ENCODE measurements at places on chromosomes 12 and 14. TPM values are rescaled to one million over a fixed set of nuclear protein-coding genes. Genes with fewer than 3 reads are reported as not detected.

Gene TXNDC16
- total RNA-seq, result 4.7 TPM

Gene KRT74
- not detected for total RNA-seq

- DNase-seq, result no peak
Measured at GRCh38 chr14:56008150-56008549, 110.1 kb upstream of the PELI2 start.

GRCh38 chr14:44462381-44462780, 44.7 kb downstream of the FSCB start:
- no peak for DNase-seq

DNA sequence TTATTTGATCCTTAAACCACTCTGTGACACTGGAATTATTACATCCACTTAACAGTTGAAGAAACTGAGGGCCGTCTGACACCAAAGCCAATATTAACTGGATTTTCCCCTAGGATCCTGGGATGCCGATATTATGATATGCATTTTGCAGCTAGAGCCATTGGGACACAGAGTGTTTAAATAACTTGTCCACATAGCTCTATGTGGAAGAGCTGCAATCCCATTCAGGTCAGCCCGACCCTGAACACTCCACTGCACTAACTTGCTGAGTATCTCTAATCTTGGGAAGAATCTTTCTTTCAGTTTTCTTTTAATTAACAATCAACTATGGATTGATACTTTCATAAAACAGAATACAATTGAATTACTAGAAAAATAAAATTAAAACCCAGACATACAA, 37.9 kb downstream of the RMST start:
- no peak for DNase-seq

DNA sequence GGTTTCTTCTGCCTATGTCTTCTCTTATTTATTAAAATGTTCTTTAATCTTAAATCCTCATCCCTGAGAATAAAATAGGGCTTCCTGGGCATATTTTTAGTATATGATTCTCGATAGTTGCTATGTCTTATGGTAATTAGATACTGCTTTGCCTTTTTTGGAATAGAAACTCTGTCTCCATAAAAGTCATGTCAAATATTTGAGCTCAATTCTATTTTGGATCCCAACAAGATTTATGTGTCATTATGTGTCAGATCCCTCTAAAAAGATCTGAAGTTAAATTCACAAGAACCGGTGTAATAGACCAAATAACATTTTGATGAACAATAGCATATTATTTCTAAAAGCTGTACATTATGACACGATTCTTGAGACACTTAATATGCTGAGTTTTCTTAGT, 312.5 kb upstream of the PDE3A start:
- no peak for DNase-seq

- no peak for DNase-seq
Measured at GRCh38 chr12:61385771-61386170, 874.4 kb upstream of the USP15 start.

- no peak for DNase-seq
Measured at GRCh38 chr12:52439420-52439819, 5.2 kb upstream of the KRT75 start.

All from glomerular endothelial cell (primary cell).